ENCODE measurements at places on chromosomes 12 and 14. TPM values are rescaled to one million over a fixed set of nuclear protein-coding genes. Genes with fewer than 3 reads are reported as not detected.

The LRP1-AS gene
- total RNA-seq = not detected

The MDGA2 gene
- total RNA-seq = not detected

The TAS2R31 gene
- total RNA-seq = 1.7 TPM

The CCDC175 gene
- total RNA-seq = not detected

The GPR84 gene
- total RNA-seq = 0.18 TPM

The OR6C68 gene
- not detected for total RNA-seq

The RDH12 gene
- total RNA-seq = not detected

The PXMP2 gene
- total RNA-seq = 24.5 TPM

The ACOT4 gene
- total RNA-seq = 0.93 TPM

The PEX5 gene
- 15.4 TPM for total RNA-seq

The FIGNL2 gene
- total RNA-seq = 0.23 TPM

The RASAL1 gene
- 0.35 TPM for total RNA-seq

GRCh38 chr12:84994426-84994825, 41.7 kb downstream of the TSPAN19 start:
- DNase-seq = no peak

GRCh38 chr14:59344016-59344415, 121.2 kb downstream of the GPR135 start:
- no peak for DNase-seq

GRCh38 chr14:88322504-88323085, 474 bp downstream of the KCNK10 start:
- DNase-seq = no peak

DNA sequence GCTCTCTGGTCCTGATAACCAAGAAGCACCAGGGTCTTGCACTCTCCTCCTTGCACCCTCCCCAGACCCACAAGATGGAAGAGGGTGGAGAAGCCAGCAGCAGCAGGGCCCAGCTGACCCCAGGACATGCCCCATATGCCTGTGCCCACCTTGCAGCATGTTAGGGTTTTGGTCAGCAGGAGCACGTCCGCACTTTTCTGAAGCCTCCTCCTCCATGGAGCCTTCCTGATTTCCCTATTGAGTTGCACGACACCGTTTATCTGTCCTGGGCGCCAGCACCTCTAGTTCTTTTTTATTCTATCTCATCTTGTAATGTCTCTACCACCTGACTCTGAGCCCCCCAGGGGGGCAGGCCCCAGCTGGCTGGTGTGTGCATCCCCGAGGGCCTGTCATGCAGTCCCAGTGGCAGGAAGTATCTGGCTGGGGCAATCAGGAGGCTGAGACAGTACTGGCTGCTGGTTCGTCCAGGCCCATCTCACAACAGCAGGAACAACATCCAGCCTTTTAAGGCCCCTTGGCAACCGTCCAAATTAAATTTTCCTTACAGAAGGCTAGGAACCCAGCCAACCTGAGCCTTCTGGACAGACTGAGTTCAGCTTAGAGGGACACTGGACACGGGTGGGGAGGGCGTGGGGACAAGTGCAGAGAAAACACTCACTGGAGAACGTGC, 39.6 kb downstream of the CCDC85C start:
- no peak for DNase-seq

DNA sequence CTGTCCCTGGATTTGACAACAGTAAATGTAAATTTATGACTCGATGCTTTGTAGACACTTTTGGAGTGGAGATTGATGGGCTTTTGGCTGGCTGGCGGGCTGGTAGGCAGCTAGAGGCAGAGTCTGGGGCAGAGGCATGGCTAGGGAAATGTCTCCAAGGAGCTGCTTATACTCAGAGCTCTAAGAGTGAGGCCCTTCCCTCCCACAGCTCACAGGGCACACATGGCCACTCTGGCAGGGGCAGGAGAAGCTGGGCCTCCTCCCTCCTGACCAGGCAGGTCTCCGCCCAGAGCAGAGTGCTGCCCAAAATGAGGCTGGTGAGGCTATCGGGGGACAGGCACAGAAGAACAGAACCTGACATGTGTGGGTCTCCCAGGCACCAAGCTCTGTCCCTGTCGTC, 67.5 kb downstream of the GALNT16 start:
- no peak for DNase-seq

DNA sequence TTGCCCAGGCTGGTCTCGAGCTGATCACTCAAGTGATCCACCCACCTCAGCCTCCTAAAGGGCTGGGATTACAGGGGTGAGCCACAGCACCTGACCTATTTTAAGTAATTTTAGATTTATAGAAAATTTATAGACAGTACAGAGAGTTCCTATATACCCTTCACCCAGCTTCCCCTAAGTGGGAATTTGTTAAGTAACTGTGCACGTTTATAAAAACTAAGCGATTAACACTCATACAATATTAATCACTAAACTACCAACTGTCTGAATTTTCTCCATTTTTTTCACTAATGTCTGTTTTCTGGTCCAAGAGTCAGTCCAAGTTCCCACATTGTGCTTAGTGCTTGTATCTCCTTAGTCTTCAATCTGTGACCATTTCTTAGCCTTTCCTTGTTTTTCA, 5.5 kb downstream of the IL31 start:
- DNase-seq = no peak

GRCh38 chr12:88889326-88890110, 309.2 kb upstream of the KITLG start:
- no peak for DNase-seq

- no peak for DNase-seq
These were observed 55.0 kb downstream of the EMP1 start for GRCh38 chr12:13251521-13251920.

DNA sequence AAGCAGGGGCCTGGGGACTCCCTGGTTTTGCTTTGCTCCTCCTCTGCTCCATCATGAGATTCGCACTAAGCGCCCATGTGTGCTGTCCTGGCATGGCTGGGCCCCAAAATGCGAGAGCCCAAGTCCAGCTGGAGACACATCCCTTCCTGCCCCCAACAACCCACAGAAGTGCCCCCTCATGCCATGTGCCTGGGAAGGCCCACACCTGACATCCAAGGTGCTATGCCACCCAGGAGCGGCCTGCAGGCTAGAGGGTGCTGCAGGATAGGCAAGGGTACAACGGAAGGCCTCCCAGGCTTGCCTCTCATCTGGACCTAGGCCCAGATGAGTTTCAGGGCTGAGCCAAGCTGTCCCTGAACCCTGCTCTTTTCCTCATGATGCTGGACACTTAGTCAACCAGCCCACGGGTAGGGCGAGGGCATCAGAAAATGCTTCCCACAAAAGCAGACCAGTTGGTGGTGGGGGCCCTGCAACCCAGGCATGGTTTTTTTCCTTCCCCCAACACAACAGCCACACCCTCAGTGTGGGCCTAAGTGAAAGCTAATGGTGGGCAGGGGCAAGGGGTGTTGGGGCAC, 13.2 kb upstream of the KRT80 start:
- DNase-seq = no peak

DNA sequence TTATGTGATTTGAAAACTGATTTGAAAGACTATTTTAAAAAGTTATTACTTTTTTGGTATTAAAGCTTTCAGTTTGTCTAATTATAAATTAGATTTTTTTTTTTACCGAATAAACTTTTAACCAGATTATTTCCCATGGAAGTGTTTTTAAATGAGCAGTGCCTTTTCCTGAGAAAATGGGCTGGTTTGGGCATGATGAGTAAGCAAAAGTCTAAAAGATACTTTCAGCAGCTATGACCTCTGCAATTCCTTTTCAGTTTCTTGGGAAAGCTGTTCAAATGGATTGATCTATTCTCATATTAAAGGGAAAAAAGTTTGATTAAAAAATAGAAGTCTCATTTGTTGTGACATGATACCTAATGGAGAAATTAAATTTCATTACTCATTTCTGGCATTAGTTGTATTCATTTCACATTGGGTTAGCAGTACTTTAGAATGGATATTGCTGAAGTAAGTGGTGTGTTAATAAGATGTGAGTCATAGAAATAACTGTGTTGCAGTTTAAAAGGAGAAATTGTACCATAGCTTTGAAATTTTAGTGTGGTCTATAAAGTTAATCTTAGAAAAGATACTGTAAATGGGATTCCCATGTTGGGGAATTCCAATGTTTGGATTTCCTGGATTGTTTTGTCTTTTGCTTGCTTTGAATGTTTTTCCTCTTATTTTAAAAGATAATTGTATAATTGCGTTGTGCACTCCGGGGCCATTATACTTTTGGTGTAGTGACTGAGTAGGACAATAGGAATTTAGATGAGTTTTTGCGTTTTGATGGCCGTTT, 21.0 kb downstream of the KTN1 start:
- no peak for DNase-seq

- DNase-seq = no peak
These were observed 25.4 kb downstream of the FAM222A start for GRCh38 chr12:109738878-109739665.

DNA sequence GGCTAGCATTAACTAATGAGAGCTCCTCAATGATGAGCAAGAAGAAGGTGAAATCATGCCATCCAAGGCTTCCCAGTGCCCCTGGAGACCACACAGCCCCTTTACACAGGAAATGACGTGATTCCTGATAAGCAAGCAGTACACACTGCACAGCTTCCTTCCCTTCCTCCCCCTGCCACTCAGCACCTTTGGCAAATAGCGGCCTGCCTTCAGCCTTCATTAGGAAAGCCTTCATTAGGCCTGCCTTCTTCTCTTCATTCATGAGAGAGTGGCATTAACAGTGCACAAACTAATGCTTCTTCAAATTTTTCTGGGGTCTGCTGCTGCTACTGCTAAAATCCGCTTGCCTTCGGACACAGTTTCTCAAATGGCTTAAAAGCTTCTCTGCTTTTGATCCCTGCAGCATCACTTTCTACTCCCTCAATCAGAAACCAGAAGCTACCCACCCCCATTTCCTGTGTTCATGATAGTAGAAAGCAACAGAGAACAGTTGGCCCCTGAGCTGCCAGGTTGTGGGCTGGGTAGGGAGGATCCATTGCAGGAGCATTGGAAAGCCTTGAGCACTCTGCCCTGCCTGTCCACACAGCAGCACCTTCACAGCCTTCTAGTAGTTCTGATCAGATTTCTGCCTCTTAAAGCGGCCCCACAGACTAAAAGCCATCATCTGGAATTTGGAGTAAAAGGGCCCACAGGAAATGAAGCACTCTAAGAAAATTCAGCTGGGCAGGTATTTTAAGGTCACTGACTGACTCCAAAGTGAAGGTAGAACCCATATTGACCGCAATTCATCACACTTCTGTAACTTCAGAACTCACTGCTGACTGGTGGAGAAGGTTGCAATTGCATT, 103.8 kb upstream of the ETV6 start:
- peak; percentile 59 for DNase-seq

- no peak for DNase-seq
These were observed 10.3 kb downstream of the VEZT start for GRCh38 chr12:95227818-95228356.

GRCh38 chr14:68786491-68787091, 6.3 kb downstream of the ZFP36L1 start:
- DNase-seq = no peak

DNA sequence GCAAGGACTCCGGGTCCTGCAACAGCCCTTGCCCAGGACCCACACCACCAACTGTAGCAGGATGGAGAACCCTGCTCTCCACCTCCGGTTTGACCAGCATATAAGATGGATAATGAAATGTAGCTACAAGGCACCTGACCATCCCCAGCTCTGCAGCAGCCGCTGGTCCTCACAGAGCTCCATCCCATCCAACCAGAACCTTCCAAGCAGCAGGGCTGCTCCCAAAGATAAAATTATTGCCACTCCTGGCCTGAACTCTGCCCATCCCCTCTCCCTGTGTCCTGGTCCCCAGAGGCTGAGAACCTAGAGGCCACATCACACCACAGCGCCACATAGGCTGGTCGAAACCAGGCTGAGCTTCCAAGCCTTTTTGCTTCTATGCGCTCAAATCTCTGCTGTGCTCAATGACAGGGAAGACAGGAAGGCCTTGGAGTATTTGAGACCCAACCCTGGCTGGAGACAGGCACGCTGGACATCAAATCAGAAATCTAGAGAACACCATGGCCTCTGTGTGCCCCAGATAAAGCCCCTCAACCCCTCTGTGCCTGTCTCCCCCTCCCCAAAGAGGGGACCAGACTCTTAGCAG, 4.2 kb downstream of the CDK2AP1 start:
- no peak for DNase-seq

GRCh38 chr12:108235197-108235984, 103.7 kb downstream of the CMKLR1 start:
- DNase-seq = no peak

- no peak for DNase-seq
These were observed 81.9 kb downstream of the PELI2 start for GRCh38 chr14:56199982-56200577.

GRCh38 chr14:55441286-55441685, 870 bp upstream of the TBPL2 start:
- no peak for DNase-seq

- DNase-seq = no peak
These were observed 28.8 kb upstream of the RPLP0 start for GRCh38 chr12:120229487-120230325.

- DNase-seq = no peak
These were observed 91.8 kb downstream of the EML1 start for GRCh38 chr14:99884834-99885648.

DNA sequence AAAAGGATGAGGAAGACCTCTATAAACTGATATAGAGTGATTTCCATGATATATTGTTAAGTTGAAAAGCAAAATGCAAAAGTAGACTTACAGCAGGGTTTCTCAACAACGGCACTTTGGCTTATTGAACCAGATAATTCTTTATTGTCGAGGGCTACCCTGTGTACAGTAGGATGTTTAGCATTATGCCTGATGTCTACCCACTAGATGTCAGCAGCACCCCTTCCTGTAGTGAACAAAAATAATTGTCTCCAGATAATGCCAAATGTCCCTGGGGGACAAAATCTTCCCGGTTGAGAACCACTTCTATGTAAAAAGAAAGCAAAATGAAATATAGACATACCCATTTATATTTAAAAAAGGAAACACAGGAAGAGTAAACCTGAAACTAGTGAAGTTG, 32.4 kb downstream of the ABCD2 start:
- peak; percentile 18 for DNase-seq

- no peak for DNase-seq
These were observed 114.5 kb upstream of the RTL1 start for GRCh38 chr14:101017806-101018560.

- DNase-seq = no peak
These were observed 326.6 kb upstream of the PRICKLE1 start for GRCh38 chr12:42916143-42916542.

DNA sequence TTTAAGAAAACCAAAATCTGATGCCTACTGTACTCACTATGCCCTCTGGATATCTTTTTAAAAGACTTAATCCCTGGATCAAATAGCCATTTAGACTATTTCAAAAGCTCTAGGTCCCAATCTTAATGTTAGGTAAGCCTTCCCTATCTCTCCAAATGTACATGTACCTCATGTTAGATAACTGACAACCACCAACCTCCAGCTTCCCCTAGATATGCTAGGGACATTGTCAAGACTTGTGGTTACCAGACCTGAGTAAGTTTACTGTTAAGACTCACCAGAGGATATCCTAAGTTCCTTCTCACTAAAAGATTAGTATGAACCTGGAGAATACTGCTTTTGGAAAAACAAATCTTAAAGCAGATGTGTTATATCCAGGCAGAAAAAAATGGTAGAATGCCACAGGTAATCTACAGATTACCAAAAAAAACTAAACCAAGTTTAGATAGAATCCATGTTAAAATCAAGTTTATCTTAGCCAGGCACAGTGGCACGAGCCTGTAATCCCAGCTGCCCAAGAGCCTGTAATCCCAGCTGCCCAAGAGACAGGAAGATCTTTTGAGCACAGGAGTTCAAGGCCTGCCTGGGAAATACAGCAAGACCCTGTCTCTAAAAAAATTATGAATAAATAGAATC, 9.7 kb downstream of the NAP1L1 start:
- no peak for DNase-seq

GRCh38 chr12:68786929-68787328, 21.0 kb upstream of the MDM2 start:
- no peak for DNase-seq

GRCh38 chr14:41397926-41398325, 208.8 kb upstream of the LRFN5 start:
- no peak for DNase-seq

All from activated CD4-positive, alpha-beta memory T cell treated with anti-CD3 and anti-CD28 coated beads, Interleukin-2, amount 10 ng/mL, durations not matched to agents 7 days and 5 days (primary cell).